MCF 10A (cell line): ENCODE measurements at places on chromosomes 2 and 18. TPM values are rescaled to one million over a fixed set of nuclear protein-coding genes. Genes with fewer than 3 reads are reported as not detected.

GRCh38 chr2:190186238-190186637, 123.7 kb upstream of the MSTN start:
- DNase-seq = no peak

GRCh38 chr2:39854771-39855170, 75.7 kb upstream of the THUMPD2 start:
- DNase-seq = no peak

ARHGAP25 gene
- total RNA-seq = 0.93 TPM in 2 replicates

CDH7 gene
- not detected in 2 replicates for total RNA-seq

- no peak for DNase-seq
These were observed 141.5 kb upstream of the HAAO start for GRCh38 chr2:42933824-42934254.

- DNase-seq = no peak
These were observed 83.8 kb downstream of the MAP4K4 start for GRCh38 chr2:101781326-101781725.

DNA sequence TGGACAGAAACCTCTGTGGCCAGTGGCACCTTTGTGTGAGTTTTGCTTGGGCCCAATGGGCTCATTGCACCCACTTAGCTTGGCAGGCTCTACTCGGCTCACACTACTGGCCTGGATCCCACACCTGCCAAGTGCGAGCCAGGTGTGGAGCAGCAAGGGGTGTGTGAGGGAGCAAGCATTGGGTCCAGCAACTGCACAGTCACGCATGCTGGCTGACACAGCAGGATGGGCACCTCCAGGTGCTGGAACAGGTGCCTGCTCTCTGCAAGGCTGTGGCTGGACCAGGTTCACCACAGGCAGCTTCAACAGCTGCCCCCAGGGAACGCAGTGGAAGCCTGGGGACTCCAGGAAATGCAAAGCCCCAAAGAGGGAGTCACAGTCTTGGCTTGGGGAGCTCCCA, 94.2 kb downstream of the DOK6 start:
- DNase-seq = no peak

DQX1 gene
- total RNA-seq = 4.3 and 4.7 TPM in 2 replicates

DNA sequence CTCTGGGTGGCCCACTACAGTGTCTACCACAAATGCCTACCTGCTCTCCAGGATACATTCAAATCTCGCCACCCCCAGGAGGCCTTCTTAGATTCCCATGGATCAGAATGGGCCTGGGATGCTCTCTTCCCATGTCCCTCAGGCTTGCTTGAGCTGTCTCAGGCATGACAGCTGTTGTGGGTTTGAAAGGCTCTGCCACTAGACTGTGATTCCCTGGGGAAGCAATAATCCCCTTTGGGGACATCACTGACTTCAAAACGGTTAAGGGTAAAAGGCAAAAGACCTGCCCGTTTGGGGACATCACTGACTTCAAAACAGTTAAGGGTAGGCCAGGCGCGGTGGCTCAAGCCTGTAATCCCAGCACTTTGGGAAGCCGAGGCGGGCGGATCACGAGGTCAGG, 35.8 kb upstream of the ZNF516 start:
- DNase-seq = no peak

FAM228A gene
- total RNA-seq = not detected in 2 replicates

TMEFF2 gene
- not detected in 2 replicates for total RNA-seq

GALNT3 gene
- total RNA-seq = 20.2 and 24.2 TPM in 2 replicates

GRCh38 chr2:186181625-186182024, 304.4 kb upstream of the ZC3H15 start:
- no peak for DNase-seq

PRSS56 gene
- not detected in 2 replicates for total RNA-seq

DNA sequence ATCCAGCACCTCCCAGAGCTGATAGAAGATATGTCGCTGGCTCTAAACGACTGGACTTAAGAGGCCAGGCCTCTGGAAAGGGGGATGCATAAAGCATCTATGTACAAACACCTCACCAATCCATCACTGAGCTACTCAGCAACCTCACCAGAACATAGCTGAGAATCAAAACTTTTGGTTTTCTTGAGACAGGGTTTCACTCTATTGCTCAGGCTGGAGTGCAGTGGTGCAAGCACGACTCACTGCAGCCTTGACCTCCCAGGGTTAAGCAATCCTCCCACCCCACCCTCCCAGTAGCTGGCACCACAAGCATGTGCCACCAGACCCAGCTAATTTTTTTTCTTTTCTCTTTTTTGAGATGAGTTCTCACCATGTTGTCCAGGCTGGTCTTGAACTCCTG, 62.9 kb upstream of the MSH6 start:
- DNase-seq = peak; percentile 6

DNA sequence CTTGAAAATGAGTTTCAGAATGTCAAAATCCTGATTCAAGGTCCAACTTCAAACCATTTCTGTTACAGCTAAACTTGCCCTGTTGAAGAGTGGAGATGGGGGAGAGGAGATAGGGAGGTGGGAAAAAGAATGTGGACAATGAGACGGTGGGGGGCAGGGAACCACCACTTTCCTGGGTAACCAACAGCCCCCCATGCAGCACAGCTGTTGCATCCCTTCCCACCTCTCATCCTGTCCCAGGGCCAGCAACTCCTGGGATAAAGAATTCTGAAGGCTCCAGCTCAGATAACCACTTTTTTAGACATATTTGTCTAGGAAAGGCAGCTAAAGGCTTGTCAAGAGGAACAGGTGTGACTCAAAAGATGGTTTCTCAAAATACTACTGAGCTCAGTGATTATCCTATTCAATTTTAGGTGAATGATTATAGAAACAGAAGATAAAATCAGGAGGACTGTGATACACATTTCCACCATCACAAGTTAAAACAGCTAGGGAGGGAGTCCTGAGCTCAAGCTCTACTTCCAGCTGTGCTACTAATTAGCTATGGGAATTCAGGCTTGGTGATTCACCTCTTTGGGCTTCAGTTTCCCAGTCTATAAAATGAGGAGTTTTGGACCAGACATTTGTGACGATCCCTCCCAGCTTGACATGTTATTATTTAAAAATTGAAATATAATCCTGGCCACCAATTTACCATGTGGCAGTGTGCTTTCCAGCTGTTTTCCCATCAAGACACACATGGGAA, 36.3 kb downstream of the HDHD2 start:
- no peak for DNase-seq

- DNase-seq = no peak
These were observed 112.5 kb downstream of the ATL2 start for GRCh38 chr2:38264396-38265221.

- DNase-seq = no peak
These were observed 36.7 kb downstream of the EMX1 start for GRCh38 chr2:72953976-72954375.

DNA sequence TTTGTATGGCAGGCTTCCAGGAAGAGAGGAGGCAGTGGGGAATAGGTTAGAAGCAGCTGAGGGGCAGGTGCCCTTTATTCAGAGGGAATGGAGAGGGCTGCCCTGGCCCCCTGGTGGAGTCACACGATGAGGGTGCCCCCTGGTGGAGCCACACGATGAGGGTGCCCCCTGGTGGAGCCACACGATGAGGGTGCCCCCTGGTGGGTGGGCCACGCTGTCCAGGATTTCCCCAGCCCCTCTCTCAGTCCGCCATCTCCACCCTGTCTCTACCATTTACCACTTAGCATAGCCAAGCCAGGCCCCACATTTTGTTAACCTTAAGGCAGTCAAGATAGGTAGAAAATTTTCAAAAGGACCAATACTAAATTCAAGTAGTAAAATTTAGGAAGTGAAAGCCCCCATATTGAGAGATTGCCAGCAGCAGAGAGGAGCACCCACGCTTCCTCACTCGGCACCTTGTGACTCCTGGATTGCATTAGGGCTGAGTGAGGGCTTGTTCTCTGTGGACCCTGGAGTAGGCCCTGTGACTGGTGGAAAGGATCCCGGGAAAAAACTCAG, 10.4 kb upstream of the FAM228A start:
- peak; percentile 38 for DNase-seq

DCAF17 gene
- 20.8 and 21.3 TPM in 2 replicates for total RNA-seq

PPP3R1 gene
- 50.9 and 54.6 TPM in 2 replicates for total RNA-seq

DNA sequence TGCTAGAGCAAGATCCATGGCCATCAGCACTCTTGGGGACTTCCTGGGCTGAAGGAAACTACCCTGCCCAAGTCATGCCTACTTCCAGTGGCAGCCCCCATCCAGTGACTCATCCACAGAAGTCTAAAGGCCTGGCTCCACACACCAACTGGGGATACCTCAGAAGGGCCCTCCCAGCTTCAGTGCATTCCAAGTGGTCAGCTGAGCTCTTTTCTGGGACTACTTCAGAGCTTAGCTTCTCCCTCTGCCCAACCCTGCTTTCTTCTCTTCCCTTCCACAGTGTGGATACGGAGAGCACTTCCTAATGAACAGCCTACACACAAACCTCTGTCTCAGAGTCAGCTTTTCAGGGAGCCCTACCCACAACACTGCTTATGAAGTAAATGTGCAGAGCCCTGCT, 66.5 kb downstream of the CLHC1 start:
- DNase-seq = peak; percentile 23

DNA sequence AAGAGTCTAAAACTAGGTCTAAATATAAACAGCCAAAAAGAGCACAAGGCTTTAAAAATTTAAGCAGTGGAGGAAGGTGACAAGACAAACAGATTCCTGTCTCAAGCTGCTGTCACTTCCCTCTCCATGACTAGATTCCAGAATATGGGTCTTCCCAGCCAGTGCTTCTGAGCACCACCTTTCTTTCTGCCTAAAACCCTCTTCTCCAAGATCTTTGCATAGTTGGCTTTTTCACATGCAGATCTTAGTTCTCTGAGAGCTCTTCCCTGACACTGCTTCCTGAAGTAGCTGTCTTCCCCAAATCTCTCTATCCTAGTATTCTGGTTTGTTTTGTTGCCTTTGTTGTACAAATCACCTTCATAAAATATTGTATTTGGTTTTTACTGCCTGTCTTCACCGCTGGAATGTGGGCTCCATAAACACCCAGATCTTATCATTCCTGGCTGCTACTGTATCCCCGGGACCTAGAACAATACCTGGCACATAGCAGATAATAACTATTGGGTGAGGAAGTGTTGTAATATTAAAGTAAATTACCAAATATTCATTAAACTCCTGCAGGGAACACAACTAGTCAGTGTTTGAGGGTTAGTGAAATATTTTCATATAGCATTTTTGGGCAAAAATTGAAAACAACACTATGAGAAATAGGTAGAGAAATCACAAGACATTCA, 150.2 kb downstream of the CCDC85A start:
- no peak for DNase-seq

- peak; percentile 27 for DNase-seq
These were observed 552.9 kb downstream of the FBXO15 start for GRCh38 chr18:73594749-73595148.

GRCh38 chr2:134217351-134217750, 36.5 kb upstream of the MGAT5 start:
- no peak for DNase-seq

UGT1A5 gene
- not detected in 2 replicates for total RNA-seq

ZAP70 gene
- total RNA-seq = not detected in 2 replicates

DNA sequence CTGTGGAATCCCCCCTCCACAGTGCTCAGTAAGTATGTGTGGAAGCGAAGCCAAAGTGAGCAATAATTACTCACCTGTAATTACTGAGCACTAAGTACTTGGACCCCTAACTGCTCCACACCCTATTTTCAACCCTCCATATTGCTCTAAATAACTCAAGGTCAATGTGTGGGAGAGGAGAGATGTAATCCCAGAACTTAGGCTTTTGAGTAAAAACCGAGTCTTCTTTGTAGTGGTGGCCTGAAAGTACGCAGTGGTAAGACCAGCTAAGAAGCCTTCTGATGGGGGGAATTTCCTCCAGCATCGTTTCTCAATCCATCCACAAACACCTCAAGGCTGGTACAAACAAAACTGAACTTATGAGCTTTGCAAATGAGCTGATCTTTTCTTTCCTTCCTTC, 551.6 kb downstream of the ZEB2 start:
- DNase-seq = no peak

- DNase-seq = peak; percentile 70
These were observed 37.9 kb downstream of the MOGAT1 start for GRCh38 chr2:222709191-222709891.

DNA sequence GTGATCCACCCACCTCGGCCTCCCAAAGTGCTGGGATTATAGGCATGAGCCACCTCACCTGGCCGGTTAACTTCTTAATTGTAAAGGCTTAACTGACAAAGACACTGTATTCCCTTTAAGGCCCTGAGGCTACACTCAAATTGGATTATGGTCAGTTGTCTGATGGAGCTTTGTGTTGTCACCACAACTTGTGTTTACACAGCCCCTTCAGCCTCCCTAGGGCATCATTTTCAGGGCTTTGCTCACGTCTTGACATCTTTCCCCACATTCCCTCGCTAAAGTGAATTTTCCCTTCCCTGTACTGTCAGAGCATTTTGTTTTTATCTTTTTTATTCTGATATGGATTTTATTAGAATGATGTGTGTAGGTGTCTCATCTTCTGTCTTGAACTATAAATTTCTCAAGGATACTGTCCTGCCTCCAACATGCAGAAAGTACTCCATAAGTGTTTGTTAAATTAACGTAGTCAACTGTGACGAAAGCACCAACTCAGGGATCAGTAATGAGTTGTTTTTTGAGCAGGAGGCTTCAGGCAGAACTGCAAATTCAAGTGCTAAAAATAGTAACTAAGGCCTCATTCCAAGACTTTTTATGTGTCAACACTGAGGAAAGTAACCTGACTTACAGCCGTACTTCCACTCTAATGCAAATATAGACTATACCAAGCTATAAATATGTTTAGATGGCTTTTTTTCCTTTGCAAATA, 77.1 kb upstream of the NARS1 start:
- DNase-seq = peak; percentile 41

DNA sequence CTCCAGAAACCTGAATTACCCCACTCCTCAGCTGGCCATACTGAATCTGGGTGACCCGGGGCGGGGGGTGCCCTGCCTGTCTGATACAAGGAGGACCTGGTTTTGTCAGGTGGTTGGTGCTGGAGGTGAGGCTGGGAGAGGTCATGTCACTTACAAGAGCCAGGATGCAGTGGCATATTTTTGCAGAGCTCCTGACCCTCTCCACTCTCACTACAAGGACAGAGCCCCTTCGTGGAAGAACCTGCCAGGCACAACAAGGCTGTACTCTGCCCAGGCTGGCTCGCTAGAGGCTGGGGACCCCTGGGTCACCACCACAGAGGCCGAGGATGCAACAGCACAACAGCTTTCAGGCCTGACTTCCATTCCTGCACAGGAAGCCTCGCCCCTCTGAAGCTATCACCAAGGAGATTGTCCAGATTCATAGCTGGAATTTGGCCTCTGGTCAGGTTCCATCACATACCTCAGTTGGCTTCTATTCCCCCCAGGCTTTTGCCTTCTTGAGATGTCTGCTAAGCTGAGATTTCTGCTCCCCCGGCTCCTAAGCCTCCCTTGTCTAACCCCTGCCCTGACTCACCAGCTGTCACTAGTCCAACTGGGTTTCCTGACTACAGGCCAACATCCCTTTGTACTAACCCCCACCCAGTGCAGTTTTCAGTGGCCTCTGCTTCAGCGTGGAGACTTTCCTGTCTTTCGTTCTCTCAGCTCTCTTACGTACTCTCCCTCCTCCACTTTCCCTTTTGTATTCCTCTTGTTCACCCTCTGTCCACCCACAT, 132.5 kb upstream of the EPAS1 start:
- DNase-seq = peak; percentile 94

- DNase-seq = no peak
These were observed 50.8 kb downstream of the EPG5 start for GRCh38 chr18:45916302-45916701.
